K562 (cell line): ENCODE measurements at places on chromosomes 6 and 20. TPM values are rescaled to one million over a fixed set of nuclear protein-coding genes. Genes with fewer than 3 reads are reported as not detected.
A peak's percentile ranks its signal among the peaks of the same experiment; 100 is the strongest.

DNA sequence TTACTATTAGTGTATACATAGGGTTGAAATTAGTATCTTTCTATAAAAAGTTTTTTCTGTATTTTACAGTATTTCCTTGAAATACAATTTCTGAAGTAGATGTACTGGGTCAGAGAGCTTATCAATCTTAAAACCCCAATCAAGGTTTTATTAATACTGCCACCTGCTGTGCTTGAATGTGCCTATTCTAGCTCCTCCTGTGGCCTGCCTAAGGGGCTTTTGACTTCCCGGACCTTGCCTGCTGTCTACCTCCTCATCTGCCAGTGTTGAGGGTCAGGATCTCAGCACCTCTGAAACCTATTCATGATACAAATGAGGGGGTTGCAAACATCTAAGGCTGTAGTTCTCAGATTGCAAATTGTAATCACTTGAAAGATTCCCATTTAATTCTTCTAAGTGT lies 9.2 kb downstream of the PACRG start:
- no peak overlapping the region for H3K27ac ChIP-seq
- H3K27me3 ChIP-seq, result no peaks in the 10 kb centered on the region

- DNase-seq, result no peak
- no peaks in the 10 kb centered on the region for H3K27me3 ChIP-seq
- peak overlapping the region; percentile 62 for H3K27ac ChIP-seq
- no peak overlapping the region for H3K4me3 ChIP-seq
These were observed 72.0 kb upstream of the BACH2 start for GRCh38 chr6:90368601-90369000.

DNA sequence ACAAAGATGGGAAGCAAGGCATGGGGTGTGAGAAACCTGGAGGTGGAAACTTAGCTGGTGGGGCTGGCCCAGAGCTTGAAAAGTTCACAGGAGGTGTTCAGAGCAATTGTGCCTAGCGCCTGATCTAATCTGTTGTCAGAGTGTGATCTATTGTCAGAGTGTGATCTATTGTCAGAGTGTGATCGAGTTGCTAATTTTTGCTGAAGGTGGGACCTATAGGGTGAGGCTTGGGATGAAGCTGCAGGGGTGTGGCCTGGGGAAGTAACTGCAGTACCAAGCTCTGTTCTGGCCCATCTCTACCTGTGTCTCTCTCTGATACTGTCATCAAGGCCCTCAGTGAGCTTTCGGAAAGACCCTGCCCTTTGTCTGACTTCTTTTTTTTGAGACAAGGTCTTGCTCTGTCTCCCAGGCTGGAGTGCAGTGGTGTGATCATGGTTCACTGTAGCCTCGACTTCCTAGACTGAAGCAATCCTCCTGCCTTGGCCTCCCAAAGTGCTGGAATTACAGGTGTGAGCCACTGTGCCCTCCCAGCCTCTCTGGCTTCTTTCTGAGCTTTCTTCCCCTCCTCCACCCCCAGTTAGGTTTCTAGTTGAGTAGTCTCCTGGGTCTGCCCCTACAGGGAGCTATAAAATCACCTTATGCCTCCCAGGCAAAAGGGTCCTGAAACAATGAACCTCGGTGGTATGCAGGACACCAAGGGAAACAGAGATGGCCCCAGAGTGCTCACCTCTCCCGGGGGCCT lies 150.8 kb upstream of the RNF24 start:
- no peak overlapping the region for H3K4me3 ChIP-seq
- DNase-seq, result no peak
- no peak overlapping the region for H3K27ac ChIP-seq
- no peaks in the 10 kb centered on the region for H3K27me3 ChIP-seq
- 0 out of 3 replicates have a peak, but pooled peaks cover 5% of the 10 kb centered on the region for H3K4me1 ChIP-seq

- peaks cover 6% of the 10 kb centered on the region for H3K4me1 ChIP-seq
- H3K36me3 ChIP-seq, result no peaks in the 10 kb centered on the region
- no peak overlapping the region for H3K27ac ChIP-seq
- H3K4me3 ChIP-seq, result no peak overlapping the region
- H3K27me3 ChIP-seq, result peaks cover 69% of the 10 kb centered on the region
These were observed 1.6 kb upstream of the PTGIS start for GRCh38 chr20:49569411-49570115.

- H3K27me3 ChIP-seq, result peaks cover 55% of the 10 kb centered on the region
- DNase-seq, result peak; percentile 81
- peaks cover 61% of the 10 kb centered on the region for H3K4me1 ChIP-seq
- no peak overlapping the region for H3K27ac ChIP-seq
These were observed 22.7 kb upstream of the NTSR1 start for GRCh38 chr20:62685781-62686555.

DNA sequence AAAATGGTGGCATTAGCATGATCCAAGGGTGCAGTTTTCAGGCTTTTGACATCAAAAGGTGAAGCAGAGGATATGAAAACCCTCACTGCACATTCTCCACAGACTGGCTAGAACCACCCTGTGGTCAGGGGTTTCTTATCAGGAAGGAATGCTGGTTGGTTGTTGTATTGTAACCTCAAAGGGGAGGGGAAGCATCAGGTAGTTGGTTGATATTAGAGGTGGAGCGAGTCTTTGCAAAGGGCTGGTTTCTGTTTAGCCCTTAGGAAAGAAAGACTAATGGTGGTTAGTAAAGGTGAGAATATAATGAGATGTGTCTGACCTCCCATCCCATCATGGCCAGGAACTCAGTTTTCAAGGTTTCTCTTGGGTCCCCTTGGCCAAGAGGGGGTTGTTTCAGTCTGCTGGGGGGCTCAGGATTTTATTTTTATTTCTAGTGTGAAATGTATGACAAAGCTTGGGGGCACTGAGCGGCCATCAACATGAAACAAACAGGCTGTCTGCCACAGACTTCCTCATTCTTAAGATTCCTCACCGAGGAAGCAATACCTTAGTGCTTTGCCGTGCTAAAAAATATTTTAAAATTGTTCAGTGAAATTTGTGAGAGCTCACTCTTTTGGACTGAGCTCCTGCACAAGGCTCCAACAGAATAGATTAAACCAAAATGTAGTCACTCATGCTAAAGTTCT lies 47.5 kb upstream of the PROKR2 start:
- no peaks in the 10 kb centered on the region for H3K36me3 ChIP-seq
- no peak overlapping the region for H3K4me3 ChIP-seq
- no peak overlapping the region for H3K27ac ChIP-seq
- no peaks in the 10 kb centered on the region for H3K27me3 ChIP-seq

DNA sequence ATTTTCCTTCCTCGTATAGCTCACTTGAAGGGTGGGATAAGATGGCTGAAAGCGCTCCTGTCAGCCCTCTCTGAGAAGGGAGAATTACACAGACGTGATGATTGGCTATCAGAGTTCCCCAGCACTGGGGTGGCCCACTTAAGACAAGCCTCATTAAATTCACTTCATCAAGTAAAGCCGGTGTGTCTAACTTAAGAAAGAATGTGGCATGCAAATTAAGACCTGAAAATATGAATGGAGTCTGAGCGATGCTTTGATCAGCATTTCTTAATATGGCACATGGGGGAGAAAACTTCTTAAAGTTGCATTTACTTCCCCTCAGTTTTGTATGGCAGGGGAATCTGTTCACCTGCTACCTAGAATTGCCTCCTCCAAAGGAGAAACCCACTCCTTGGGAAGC lies 369.3 kb downstream of the FARS2 start:
- H3K4me1 ChIP-seq, result no peaks in the 10 kb centered on the region
- DNase-seq, result no peak
- no peak overlapping the region for H3K4me3 ChIP-seq

DNA sequence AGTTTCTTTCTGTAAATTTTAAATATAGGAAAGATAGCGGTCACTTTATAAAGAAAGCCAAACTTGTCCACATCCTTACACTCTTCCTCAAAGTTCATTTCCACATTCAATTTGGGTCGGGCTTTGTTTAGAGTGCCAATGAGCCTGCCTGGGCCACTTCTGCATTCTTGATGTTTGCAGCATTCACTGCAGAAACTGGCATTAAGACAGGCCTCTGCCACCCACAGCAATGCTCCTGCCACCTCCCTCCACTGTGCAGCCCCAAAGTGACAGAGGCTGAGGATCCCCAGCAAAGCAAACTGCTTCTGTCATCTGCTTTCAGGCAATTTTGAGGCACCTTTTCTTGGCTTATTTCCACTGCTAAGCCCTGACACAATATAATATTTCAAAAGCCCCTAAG lies 61.2 kb downstream of the TNFAIP3 start:
- H3K27me3 ChIP-seq, result no peaks in the 10 kb centered on the region
- H3K4me3 ChIP-seq, result no peak overlapping the region
- no peaks in the 10 kb centered on the region for H3K36me3 ChIP-seq
- H3K27ac ChIP-seq, result no peak overlapping the region
- DNase-seq, result no peak

DNA sequence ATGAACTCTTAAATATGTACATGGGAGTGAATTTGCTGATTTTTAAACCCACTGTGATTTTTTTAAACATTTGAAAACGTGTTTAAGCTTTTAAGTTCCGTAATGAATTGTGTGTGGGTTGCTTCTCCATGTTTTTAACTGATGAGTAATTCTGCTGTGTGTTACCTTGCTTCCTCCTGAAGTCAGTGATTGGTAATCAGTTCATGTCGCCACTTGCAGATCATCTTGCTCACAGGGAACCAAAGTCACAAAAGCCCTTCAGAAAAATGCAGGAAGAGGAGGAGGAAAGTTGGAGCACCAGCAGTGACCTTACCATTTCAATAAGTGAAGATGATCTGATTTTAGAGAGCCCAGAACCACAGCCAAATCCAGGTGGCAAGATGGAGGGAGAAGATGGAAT lies 36.7 kb downstream of the KIZ start:
- no peaks in the 10 kb centered on the region for H3K27me3 ChIP-seq
- no peak for DNase-seq
- H3K27ac ChIP-seq, result no peak overlapping the region
- H3K4me3 ChIP-seq, result no peak overlapping the region

GRCh38 chr6:157747370-157747769 lies 75.7 kb upstream of the SNX9 start:
- peaks cover 12% of the 10 kb centered on the region for H3K4me1 ChIP-seq
- no peak overlapping the region for H3K27ac ChIP-seq
- no peaks in the 10 kb centered on the region for H3K36me3 ChIP-seq
- H3K4me3 ChIP-seq, result no peak overlapping the region

GRCh38 chr6:20038410-20039204 lies 173.7 kb downstream of the MBOAT1 start:
- H3K27ac ChIP-seq, result no peak overlapping the region
- DNase-seq, result no peak
- peaks cover 13% of the 10 kb centered on the region; the same call in 2 of the 3 replicates for H3K4me1 ChIP-seq
- no peaks in the 10 kb centered on the region for H3K36me3 ChIP-seq

DNA sequence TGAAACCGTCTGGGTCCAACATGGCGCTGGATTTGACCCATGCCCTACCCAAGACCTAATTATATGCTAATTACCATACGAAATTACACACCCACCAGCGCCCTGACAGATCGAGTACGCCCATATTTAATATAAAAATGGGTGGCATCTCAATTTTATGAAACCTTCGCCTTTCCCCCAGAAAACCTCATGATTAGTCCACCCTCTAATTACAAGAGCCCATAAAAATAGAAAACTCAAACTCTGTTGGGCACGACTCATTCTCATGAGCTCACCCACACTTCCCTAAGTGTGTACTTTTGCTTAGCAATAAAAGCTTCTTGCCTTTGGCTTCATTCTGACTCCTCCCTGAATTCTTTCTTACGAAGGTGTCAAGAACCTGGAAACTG lies 136.4 kb downstream of the OR2B2 start:
- H3K27me3 ChIP-seq, result no peaks in the 10 kb centered on the region
- DNase-seq, result no peak
- H3K4me1 ChIP-seq, result peaks cover 40% of the 10 kb centered on the region
- no peak overlapping the region for H3K4me3 ChIP-seq

- H3K27ac ChIP-seq, result no peak overlapping the region
- H3K27me3 ChIP-seq, result no peaks in the 10 kb centered on the region
- no peak overlapping the region for H3K4me3 ChIP-seq
- no peaks in the 10 kb centered on the region for H3K36me3 ChIP-seq
- no peak for DNase-seq
These were observed 82.9 kb upstream of the TSHZ2 start for GRCh38 chr20:52889225-52889624.

Gene ZBTB9
- 15.9 and 17.3 TPM in 2 replicates for total RNA-seq

Gene PRDM13
- total RNA-seq, result not detected in 2 replicates

Gene RAET1G
- not detected in 2 replicates for total RNA-seq

Gene PGBD1
- total RNA-seq, result 6.5 and 7.4 TPM in 2 replicates

Gene SLC18B1
- total RNA-seq, result 33.2 and 37.5 TPM in 2 replicates
